Effector CD4-positive, alpha-beta T cell (primary cell): ENCODE measurements at places on chromosomes 2 and 18.

DNA sequence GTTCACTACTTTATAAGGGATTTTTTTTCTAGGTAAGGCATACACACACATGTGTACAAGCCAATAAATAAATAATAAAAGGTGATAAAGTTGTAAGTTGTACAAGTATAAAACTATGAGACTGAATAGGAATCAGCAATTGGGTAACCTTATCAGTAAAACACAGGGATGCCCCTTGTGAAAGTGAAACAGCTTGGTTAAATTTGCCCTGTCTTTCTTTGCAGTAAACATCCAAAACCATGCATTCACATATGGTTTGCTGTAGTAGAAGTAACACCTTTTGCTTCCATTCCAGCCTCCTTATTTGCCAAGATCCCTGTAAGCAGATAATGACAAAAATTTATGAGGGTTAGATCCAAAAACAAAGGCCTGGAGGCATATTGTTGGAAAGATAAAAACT lies 44.3 kb upstream of the NEUROD1 start:
- DNase-seq = no peak

DNA sequence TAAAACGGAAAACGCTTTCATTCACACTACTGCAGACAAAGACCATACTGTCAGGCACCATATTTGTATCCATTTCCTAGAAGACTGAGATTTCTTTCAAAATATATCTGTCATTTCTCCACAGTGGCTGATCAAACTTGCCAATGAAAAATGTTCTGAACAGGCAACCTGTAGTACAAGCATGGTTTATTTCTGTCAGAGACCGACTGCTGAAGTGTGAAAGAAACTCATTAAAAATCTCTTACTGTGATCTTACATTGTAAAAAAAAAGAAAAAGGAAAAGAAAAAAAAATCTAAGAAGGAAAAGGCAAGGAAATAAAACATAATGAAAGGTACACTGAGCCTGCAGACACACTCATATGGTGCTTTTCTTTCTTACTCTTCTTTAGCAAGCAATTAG lies 184.5 kb downstream of the STK39 start:
- no peak for DNase-seq

DNA sequence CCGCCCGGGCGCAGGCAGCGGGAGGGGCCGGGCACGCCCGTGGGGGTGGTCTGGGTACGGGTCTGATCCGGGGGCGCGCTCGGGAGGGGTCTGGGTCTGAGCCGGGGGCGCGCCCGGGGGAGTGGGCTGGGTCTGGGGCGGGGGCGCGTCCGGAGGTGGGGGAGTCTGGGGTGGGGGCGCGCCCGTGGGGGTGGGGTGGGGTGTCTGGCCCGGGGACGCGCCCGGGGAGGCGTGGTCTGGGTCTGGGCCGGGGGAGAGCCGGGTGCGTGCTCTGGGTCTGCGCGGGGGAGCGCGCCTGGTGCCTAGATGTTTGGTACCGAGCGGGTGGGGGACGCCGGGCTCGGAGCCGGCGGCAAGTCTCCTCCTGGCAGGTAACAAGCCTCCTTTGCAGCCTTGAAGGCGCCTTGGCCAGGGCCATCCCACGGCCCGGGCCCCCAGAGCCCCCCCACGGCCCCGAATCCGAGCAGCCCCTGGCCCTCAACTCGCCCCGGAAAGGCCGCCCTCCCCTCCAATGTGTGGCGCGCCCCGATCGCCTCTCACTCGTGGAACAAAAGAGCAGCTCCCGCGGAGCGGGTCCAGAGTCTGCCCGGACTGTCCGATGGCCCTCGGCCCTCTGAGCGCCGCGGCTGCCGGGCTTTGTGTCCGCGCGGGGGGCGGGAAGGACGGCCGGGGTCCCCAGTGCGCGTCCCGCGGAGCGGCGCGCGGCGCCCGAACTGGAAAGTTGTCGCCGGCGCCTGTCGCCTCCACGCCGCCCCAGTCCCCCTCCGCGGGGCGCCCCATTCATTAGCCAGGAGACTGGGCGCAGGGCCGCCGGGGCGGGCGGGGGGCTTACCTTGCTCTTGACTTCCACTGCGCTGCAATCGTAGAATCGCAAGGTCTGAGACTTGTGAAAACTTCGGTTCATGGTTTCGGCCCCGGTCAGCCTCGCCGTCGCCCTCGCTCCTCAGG lies 595 bp downstream of the PARD6G start:
- DNase-seq = no peak

GRCh38 chr2:50729306-50730049 lies 302.5 kb downstream of the NRXN1 start:
- no peak for DNase-seq

DNA sequence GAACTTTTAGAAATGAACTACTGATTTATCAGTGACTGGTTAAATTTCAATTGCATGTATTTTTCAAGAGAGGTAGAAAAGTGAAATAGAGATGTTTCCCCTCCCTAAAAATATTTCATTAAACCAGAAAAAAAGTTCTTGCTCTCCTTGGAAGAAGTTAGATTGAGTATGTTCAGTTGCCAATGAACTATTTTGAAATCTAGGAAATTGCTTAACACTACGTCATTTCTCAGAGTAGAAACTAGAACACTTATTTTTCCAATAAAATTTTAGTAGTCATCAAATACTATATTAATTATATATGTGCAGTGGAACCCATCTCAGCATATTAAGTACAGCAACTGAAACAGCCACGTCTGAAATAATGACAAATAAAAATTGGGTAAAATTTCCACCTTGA lies 51.8 kb upstream of the STAT1 start:
- no peak for DNase-seq

DNA sequence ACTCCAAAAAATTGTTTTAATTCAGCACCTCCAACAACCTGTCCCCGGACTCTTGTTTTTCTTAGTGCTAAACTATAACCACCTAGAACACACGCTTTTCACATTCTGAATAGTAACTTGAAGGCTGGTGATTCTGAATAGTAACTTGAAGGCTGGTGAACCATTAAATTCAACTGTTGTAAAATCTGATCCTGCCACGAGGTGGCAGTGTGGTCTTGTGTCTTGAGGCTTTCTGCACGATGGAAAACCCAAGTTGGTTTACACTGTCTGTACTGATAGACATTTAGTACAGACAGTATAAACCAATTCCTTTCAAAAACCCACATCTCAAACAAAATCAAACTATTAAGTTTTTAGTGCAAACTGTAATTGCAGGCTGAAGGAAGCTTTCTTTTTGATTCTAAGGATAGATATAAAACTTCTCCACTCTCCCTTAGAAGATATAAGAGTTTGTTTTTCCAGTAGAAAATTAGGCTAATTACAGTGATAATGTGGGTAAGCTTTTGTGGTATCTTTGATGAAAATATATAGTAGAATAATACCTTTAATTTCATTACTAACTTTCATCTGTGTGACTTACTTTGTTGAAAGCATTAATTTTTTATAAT lies 57.6 kb downstream of the VAPA start:
- peak; percentile 43 for DNase-seq

DNA sequence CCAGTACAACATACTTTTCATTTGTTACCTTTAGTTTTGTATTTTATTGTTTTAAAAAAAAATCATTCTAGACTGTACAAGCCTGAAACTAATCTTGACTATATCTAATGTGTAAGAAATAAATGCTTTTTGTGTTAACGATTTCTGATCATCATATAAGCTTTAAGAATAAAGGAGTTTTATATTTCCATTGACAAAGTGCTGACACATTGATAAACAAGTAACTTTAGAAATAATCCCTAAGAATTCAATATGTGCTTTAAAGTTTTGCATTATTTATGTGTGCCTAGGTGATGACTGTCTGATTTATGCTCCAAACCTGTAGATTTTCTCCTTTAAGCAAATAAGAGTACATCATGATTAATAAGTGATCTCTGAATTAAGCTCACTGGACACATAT lies 247.2 kb upstream of the BOD1L2 start:
- no peak for DNase-seq

GRCh38 chr2:64456293-64456692 lies 2.3 kb downstream of the LGALSL start:
- DNase-seq = no peak
